H7 (cell line): ENCODE measurements at places on chromosomes 7 and 10.

DNA sequence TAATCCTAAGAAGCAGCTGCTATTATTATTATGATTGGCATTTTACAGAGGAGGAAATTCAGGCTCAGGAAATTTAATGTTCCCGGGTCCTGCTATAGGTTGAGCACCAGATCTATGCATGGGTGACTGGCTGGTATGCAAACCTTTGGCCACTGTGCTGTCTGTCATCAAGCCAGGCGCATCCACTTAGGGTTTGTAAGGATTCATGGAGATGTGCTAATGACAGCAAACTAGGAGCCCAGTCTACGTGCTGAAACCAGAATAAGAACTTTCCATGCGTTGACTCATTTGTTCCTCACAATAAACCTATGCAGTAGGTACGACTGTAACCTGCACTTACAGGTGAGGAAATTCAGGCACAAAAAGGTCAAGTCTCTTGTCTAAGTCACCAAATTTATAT lies 64.5 kb upstream of the ZMIZ1 start:
- no peak for DNase-seq

- DNase-seq = no peak
Measured at GRCh38 chr10:86036544-86036831, 330.1 kb downstream of the GRID1 start.

DNA sequence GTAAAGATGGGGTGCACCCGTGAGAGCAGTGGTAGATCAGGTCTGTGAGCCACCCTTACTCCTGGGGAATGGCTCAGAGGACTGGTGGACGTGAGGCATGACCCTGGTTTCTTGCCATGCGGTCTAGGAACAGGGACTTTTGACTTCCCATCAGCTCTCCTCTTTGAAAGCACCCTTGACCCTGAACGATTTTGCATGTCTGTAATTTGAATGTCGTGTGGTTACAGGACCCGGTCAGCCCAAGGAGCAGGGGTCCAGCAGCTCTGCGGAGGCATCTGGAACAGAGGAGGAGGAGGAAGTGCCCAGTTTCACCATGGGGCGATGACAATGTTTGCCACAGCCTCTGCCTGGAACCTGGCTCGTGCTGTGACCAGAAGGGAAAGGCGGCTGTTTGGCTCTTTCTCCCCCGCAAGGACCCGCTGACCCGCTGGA lies 8.6 kb upstream of the ORAI2 start:
- peak; percentile 32 for DNase-seq

DNA sequence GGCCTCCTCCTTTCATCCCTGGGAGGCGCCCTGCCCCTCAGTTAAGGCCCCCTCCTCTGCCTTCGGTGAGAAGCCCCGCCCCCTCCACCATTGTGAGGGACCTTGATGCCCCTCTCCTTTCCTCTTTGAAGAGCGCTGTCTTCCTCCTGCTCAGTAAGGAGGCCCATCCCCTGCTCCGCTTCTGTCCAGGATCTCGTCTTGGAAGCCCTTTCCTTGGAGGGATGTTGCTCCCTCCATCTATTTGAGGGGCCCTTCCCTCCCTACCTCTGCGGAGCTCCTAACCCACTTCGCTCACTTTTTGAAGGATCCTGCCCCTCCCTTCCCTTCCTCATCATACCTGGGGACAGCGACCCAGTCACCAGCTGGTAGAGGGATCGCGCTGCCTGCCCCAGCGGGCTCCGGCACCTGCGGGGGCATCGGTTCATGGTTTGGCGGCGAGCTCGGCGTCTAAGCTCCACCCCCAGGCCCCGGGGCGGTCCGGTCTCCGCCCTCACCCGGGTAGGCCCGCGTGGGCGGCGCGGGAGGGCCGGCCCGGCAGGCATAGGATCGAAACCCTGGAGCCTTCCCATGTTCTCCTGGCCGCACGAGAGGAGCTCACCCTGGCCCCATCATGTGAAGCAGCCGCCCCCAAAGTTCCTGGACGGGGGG lies 4.1 kb downstream of the KCNIP2 start:
- DNase-seq = peak; percentile 95

DNA sequence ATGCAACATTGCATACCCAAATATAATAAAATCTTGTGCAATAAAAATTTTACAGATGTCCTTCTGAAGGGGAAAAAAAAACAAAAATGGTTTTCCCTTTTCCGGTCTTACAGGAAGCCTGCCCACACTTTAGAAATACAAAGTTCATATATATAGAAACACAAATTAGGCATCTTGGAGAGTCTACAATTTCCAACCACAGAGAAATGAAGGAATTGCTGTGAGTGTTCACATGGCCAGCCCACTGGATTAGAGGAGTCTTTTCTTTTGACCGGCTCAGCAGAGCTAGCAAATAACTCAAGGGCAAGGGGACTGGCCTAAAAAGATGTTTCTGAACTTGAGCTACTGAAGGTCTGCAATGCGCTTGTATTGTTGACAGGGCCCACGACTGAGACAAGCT lies 92.4 kb downstream of the GLI3 start:
- no peak for DNase-seq

DNA sequence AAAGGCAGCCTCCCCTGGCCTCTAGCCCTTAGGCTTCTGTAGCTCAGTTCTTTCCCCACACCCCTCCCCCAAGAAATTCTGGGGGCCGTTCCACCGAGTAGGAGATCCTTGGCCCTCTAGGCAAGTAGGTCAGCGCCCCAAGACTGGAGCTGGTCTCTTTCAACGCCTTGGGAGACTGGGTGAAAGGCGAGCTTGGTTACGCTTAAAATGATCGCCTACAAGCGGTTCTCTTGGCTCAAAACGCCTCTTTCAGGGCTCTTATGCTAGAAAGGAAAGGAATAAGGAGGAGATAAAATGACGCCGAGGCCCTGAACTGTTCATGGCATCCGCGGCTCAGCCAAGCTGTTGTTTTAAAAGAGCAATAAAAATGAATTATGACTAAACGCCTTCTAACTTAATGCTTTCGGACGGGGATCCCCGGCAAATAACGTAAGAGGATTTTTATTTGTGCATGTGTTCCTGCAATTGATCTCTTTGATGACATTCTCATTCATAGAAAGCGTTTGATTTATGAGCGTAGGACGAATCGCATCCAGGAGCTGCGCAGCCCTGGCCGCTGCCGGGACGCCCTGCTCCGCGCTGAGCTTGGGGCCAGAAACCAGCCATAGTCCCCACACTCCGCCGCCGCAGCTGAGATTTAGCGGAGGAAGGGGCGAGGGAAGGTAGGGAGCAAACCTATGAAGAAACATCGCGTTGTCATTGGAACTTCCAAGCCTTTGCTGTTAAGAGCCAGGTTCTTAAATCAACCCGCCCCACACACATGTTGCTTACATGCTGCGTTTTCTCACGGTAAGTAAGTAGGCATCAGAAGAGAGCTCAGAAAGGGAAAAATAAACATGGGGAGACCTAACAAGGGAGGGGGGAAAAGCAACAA lies 3.0 kb upstream of the HOXA1 start:
- peak; percentile 65 for DNase-seq
